Forelimb muscle (tissue), 1 donor: ENCODE measurements at places on chromosomes 6 and 20. TPM values are rescaled to one million over a fixed set of nuclear protein-coding genes. Genes with fewer than 3 reads are reported as not detected.

DNA sequence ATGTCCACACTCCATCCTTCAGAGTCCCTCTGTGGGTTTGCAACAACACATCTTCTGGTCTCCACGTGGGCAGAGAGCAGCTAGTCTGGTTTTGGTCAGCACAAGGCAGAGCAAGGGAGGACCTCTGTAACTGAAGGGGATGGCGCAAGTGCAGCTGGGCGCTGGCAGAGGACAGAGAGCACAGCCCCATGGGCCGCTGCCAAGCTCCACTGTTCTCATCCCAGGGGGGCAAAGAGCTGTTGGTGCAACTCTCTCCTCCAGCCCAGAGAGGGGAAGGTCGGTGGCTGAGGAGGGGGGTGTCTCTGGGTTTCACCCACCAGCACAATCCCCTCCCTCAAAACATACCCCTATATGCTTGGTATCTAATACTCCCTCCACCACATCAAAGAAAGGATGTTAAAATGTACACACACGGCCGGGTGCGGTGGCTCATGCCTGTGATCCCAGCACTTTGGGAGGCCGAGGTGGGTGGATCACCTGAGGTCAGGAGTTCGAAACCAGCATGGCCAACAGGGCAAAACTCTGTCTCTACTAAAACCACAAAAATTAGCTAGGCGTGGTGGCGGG lies 9.1 kb downstream of the ATP9A start:
- DNase-seq, result no peak

GRCh38 chr20:46230801-46231282 lies 77.5 kb downstream of the CDH22 start:
- no peak for DNase-seq

DNA sequence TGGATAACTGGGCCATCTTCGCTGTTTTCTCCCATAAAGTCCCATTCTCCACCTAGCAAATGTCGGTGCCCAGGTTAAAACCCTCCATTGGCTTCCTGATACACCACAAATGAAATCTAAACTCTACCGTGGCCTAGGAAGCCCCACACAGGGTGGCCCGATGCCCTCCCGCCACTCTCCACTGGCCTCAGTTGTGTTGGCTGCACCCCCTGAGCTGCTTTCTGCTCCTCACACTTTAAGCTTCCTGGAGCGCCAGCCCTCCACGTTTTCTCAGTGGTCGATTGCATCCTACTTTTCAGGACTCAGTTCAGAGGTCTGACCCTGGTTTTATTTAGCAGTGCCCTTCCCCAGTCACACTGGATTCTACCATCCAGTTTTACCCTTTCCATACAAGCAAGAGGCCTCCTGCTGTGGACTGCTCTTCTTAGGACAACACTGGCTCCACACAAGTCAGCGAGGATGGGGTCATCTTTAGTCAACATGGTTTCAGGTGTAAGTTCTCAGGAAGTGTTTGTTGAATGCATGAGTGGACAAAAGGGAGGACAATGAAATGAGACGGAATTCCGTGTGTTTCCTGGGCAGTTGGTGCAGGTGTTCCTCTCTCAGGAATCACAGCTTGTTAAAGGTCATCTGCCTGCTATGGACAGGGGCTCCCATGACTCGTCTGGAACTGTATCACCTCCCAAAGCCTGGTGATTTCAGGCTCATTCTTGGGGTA lies 124.1 kb downstream of the SULF2 start:
- no peak for DNase-seq

DNA sequence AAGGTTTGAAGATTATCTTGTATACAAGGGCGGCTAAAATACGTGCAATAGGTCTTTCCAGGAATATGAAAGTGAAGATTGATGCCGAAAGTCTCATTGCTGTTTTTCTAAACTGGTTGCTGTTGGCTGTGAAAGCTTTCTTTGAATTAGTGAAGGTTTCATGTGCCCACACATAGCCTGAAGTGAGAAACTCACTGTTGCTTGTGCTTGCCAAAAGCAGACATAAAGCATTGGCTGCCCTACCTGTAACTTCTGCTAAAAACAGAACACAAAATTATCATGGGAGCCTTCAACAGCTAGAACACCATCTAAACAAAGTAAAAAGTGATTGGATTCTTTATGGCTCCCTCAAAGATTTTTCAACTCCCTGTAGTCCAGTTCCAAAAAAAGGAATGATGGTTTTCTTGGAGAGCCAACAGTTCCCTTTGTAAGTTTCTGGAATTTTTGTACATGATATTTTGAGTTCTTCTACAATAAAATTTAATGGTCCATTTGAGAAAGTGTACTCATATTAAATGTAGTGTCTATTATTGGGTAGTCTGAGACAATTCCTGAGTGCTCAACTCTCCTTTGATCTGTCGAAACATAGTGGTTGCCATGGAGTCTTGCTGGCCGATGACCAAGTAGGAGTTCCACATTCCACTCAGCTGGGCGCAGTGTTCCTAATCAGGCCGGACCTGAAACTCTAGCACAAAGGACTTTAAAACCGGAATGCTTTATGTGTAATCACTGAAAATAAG lies 68.5 kb downstream of the PLEKHG1 start:
- peak; percentile 78 for DNase-seq

DNA sequence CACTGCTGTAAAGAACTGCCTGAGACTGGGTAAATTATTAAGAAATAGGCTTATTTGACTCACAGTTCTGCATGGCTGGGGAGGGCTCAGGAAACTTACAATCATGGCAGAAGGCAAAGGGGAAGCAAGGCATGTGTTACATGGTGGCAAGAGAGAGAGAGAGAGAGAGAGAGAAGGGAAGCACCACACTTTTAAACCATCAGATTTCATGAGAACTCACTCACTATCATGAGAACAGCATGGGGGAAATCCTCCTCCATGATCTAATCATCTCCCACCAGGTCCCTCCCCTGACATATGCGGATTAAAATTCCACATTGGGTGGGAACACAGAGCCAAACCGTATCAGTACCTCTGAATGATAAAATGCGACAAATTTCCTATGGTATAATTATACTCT lies 203.9 kb upstream of the MARCKS start:
- DNase-seq, result no peak

GRCh38 chr6:152246554-152247337 lies 390.4 kb downstream of the SYNE1 start:
- DNase-seq, result no peak

DNA sequence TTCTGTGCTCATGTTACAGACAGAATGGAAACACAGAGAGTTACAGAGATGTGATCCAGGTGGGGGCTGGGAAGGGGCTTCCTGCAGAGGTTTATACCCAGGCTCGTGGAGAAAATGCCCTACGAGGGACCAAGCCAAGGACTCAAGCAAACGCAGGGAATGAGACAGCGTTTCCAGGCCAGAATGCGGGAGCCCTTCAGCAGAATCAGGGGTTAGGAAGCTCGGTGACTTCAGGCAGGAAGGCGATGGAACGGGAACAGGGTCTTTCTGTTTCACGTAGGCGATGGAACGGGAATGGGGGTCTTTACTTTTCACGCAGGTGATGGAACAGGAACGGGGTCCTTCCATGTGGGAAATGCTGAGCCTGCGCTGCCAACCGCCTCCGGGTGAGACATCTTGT lies 82.6 kb downstream of the THBS2 start:
- no peak for DNase-seq

GRCh38 chr6:163344411-163344810 lies 70.1 kb upstream of the QKI start:
- no peak for DNase-seq

DNA sequence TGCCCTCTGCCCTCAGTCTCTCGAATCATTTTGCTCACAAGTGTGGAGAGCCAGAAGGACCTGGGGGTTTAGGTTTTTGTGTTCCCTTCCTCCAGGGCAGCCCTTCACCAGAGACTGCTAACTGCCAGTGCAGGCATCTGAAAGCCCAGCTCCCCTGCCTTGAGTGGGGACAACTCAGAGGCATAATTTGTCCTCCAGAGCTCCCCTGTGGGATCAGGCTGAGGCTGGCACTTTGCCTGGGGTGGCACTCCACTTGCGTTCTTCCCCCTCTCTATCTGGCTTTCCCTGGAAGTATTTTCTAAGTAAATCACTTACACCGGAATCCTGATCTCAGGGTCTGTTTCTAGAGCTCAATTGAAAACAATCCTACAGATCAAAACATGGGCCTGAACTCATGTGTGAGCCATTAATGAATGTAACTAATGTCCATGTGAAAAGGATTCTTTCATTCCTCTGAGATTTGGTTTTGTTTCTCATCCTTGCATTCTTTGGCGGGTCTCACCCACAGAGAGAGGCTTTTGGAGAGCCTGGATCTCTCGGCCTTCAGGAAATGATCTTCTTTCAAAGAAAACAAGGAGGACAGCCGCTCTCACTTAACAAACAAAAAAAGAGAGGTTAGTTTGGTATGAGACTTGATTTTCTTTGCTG lies 125.7 kb upstream of the RIPOR2 start:
- DNase-seq, result no peak

GRCh38 chr6:43707767-43708166 lies 20.2 kb upstream of the MRPS18A start:
- DNase-seq, result no peak

GRCh38 chr20:58436868-58437645 lies 48.0 kb downstream of the VAPB start:
- no peak for DNase-seq

GRCh38 chr6:33771146-33772081 lies 17.5 kb downstream of the LEMD2 start:
- DNase-seq, result no peak

- DNase-seq, result no peak
Observed at GRCh38 chr6:140879946-140880345, 1252.8 kb upstream of the GJE1 start.

GRCh38 chr6:109087661-109088264 lies 6.9 kb downstream of the SESN1 start:
- DNase-seq, result no peak

DNA sequence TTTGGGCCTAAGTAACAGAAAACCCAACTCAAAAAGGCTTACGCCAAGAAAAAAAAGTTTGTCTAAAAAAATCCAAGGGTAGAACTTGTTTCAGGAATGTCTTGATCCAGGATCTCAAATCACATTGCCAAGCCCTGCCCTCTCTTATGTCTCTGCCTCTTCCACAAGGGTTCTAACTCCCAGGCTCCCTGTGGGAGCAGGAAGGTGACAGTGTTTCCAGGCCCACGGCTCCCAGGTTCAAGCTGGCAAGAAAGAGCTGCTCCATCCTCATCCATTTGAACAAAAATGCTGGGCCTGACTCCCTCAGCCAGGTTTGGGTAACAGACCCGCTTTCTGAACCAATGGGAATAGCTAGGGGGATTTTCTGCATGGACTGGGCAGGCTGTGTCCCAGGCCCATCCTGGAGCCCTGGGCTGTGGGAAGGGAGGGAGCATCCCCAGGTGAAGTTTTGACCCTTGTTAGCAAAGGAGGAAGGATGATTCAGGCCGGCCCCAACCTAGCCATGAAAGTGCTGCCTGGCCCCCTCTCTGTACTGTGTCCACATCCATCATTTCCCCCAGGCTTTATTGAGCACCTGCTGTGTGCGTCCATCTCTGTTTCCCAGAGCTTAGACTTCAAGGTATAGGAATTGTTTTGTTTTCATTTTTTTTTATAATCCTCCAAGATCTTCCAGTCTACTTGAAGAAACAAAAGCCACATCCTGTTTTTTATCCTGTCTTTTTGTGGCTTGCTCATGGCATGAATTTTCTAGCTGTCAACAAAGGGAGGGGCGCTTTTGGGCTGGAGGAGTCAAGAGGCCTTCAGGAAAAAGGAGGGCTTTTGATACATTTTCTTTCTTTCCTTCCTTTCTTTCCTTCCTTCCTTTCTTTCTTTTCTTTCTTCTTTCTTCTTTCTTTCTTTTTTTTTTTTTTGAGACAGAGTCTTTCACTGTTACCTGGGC lies 159.8 kb downstream of the TFAP2C start:
- no peak for DNase-seq

DNA sequence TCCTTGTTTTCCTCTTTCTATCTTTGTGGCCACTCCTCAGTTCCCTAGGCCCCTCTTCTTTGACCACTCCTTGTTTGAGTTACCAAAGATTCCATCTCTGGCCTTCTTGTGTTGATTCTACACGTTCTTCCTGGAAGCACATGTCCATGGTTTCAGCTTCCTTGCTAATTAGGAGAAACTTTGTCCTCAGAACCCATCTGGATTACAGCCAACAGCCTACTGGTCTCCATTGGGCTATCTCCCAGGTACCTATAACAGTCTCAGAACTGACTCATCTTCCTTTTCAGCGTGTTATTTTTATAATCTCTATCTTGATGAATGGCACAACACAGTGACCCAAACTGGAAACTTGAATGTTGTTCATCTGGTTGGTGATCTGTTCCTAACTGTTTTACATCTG lies 17.5 kb downstream of the PTPRA start:
- no peak for DNase-seq

GRCh38 chr20:45969712-45970634 lies 2.0 kb downstream of the ZNF335 start:
- no peak for DNase-seq

GRCh38 chr6:148689168-148689567 lies 57.7 kb upstream of the UST start:
- no peak for DNase-seq

DNA sequence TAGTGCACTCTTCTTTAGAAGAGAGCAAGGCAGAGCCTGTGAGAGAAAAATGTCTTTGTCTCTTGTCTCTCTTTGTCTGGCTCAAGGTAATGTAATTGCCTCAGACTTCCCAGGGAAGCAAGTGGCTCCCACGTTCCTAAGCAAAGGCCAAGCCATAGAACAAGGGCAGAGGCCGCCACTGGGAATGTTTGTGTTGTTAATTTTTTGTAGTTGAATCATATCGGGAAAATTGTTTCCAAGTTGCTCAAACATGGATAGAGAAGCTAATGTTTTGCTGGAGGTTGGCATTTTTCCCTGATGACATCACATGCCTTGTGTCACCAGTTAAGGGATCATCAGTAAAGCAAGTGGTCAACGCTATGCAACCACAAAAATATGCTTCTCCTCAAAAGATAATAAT lies 211.5 kb upstream of the FOXA2 start:
- peak; percentile 95 for DNase-seq

GRCh38 chr6:150118627-150119026 lies 24.2 kb upstream of the PPP1R14C start:
- no peak for DNase-seq

- DNase-seq, result no peak
Observed at GRCh38 chr20:57507477-57507876, 17.5 kb downstream of the CTCFL start.

DNA sequence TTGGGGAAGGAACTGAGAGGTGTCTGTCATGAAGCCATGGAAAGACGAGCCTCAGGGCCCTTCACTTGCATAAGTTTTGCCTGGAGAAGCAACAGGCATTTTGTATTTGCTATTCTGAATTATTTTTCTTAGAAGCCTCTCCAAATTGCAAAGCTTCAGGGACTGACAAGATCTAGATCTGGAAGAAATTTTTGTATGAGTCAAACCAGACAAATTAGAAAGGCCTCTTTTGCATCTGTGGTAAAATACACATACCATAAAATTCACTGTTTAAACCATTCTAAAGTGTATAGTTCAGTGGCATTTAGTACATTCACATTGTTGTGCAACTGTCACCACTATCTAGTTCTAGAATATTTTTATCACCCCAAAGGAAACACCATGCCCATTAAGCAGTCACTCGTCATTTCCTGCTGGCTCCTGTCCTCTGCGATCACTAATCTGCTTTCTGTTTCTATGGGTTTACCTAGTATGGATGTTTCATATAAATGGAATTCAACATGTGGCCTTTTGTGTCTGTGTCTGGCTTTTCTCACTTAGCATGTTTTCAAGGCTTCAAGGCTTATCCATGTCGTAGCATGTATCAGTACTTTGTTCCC lies 269.1 kb downstream of the PHF3 start:
- DNase-seq, result no peak

MARCKS gene
- polyA plus RNA-seq, result 166 TPM

SMLR1 gene
- polyA plus RNA-seq, result 0.10 TPM

GGTLC1 gene
- not detected for polyA plus RNA-seq

TP53RK gene
- 9.9 TPM for polyA plus RNA-seq

DDO gene
- 0.95 TPM for polyA plus RNA-seq

FAM217B gene
- polyA plus RNA-seq, result 22.7 TPM

TPD52L1 gene
- polyA plus RNA-seq, result 46.1 TPM

TSPO2 gene
- polyA plus RNA-seq, result 0.70 TPM
